ENCODE measurements at places on chromosomes 11 and 22.

DNA sequence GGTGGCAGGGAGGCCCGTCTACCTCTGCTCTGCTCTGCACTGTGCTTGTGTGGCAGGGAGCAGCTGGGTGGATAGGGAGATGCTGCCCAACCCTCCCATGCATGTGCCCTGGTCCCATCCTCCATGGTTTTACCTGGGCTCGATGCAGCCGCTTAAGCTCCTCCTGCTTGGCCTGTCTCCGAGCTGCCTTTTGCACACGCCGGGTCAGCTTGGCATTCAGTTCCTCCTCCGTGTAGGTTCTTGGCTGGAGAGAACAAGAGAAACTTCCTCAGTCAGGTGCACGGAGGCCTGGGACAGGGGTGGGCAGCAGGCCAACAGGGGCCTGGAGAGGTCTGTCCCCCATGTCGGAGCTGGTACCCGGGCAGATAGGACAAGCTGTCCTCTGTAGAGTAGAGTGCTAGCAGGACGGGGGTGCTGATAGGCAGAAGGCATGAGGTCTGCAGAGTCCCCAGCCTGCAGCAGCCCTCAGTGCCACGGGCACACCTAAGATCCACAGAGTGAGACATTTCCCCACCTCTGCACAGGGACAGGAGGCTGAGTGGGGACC is 36.4 kb upstream of the BID start:
- no peak for DNase-seq

DNA sequence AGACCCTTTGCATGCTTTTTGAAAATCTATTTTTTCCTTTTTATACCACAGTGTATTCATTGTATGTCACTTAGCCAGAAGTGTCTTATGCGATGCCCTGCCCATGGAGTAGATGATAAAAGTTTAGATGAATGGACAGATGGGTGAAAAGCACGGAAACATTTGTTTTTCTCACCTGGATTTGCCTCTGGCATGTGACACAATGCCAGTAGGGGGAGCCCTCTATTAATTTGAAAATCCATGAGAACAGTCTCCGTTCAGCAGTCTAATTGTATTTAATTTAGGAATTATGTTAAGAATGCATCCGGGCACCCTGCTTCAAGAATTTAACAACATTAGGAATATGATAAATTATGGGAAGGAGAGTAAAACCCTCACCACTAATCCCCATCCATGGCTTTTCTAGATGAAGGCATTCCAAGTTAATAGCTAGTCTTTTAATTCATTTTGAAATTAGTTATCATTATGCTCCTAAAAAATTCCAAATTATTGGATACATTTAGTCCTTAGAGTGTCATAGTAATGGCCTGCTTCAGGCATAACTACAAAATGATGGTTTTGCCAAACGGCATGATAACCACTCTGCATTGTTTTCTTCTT is 55.3 kb upstream of the ALKBH3 start:
- peak; percentile 7 for DNase-seq

- DNase-seq: no peak
These were observed 47.6 kb downstream of the GGTLC2 start for GRCh38 chr22:22691716-22692701.

GRCh38 chr11:21931436-21932101 is 261.3 kb upstream of the ANO5 start:
- no peak for DNase-seq

DNA sequence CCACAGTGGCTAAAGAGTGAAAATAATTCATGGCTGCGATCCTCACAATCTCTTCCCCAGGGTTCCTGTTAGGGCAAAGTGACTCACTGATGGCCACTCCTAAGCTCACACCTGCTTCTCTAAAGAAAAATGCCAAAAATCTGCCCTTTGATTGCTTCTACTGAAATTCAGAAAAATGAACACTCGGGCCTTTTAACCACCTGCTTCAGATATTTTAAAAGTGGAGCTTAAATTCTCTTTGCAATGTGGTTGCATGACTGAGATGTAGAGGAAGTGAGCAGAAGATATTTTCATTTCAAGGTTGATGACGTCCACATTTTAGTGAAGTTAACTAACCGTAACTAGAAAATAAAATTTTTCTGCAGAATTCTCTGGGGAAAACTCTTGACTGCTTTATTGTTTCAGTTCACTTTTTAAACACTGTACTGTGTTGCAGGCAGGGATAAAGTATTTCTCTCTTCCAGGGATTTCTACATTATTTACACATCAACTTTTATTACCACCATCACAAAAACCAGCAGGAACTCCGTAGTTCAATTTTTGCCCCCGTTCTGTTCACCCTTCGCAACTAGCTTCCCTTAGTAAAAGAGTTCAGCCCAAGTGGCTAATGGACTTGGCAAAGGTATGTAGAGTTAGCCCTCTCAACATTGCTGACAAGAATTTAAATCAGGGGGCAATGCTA is 8.5 kb downstream of the RAB30 start:
- DNase-seq: no peak

DNA sequence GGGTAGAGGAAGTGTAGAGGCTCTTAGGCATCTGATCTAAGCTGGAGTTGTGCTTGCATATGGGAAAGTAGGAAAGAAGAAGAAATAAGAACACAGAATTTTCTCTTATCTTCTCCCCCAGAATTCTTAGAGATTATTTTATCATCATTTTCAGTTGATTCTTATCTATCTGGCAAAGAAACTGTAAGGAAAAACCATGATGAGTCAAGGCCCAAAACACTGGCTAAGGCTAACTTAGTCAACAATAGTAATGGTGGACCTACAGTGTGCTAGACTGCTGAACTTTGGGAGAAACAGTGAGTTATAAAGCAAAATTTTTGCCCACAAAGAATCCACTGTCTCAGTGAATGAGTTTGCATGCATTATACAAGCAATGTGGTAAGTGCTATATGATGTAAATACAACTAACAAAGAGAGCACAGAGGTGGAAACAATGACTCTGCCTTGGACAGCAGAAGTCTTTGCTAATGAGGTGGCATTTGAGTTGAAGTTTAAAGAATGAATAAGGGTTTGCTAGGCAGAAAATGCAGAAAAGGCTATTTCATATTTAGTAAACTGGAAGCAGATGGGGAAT is 344.5 kb upstream of the PLET1 start:
- DNase-seq: no peak

GRCh38 chr11:71284525-71285092 is 32.2 kb upstream of the SHANK2 start:
- DNase-seq: no peak

- DNase-seq: no peak
These were observed 71.6 kb downstream of the PRMT3 start for GRCh38 chr11:20458905-20459632.

- DNase-seq: no peak
These were observed 236.5 kb downstream of the NTM start for GRCh38 chr11:131606811-131607335.

- no peak for DNase-seq
These were observed 47.9 kb upstream of the SLC25A1 start for GRCh38 chr22:19226428-19226827.

- DNase-seq: no peak
These were observed 36.8 kb downstream of the MCHR1 start for GRCh38 chr22:40716116-40716515.

- no peak for DNase-seq
These were observed 28.8 kb downstream of the KLHL22 start for GRCh38 chr22:20466659-20467379.
